Germinal center (tissue), 1 donor: ENCODE measurements at places on chromosomes 2 and 18.

DNA sequence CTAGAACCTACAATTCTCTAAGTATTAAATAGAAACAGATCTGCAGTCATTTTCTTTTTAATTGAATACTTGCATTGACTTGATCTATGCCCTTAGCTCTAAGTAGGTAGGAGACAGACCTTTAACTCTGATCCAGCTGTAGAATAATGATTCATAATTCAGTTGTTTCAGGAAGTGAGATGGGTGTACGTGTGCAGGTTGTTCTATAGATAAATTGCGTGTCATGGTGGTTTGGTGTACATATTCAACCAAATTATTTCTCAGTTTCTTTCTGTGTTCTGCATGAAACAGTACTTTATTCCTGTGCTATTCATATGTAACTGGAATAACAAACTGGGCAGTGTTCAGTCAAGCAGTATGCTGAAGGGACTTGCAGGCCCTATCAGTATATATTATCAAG, 34.3 kb upstream of the CD226 start:
- DNase-seq = no peak

DNA sequence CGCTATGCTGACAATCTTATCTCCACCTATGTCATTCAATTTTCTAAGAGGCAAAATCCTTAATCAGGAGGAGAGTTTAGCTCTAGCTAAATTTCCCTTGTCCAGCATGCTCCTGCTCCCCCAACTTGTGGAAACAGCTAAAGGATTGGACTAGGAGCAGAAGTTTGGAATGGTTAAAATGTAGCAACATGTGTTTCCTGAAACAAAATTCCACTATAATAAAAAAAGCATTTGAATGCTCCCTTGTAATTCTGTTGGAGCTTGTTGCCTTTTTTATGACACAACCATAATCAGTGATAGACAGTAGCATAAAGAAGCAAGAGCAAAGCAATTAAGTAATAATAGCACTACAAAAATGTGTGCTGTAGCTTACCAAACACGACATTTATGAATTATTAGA, 6.9 kb downstream of the ACTR3 start:
- DNase-seq = no peak

GRCh38 chr18:49628119-49628518, 66.3 kb downstream of the LIPG start:
- DNase-seq = no peak

GRCh38 chr2:156175946-156176345, 156.6 kb downstream of the NR4A2 start:
- no peak for DNase-seq

- DNase-seq = no peak
These were observed 254.6 kb downstream of the RND3 start for GRCh38 chr2:150232871-150233270.

DNA sequence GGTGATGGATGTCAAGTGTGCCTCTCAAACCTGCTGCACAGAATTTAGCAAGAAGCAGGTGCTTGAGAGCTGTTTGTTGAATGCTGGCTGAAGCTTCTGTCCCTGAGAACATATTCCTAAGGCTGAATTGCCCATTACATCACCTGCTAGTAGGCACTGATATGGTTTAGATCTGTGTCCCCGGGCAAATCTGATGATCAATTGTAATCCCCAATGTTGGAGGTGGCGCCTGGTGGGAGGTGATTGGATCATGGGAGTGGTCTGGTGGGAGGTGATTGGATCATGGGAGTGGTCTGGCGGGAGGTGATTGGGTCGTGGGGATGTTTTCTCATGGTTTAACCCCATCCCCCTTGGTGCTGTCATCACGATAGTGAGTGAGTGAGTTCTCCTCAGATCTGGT, 128.0 kb downstream of the HRH4 start:
- no peak for DNase-seq
